ENCODE measurements at places on chromosomes 5 and 9.

GRCh38 chr9:36033788-36034187 is 2.9 kb upstream of the RECK start:
- DNase-seq, result no peak

- no peak for DNase-seq
Measured at GRCh38 chr5:142313682-142314081, 11.1 kb downstream of the SPRY4 start.

DNA sequence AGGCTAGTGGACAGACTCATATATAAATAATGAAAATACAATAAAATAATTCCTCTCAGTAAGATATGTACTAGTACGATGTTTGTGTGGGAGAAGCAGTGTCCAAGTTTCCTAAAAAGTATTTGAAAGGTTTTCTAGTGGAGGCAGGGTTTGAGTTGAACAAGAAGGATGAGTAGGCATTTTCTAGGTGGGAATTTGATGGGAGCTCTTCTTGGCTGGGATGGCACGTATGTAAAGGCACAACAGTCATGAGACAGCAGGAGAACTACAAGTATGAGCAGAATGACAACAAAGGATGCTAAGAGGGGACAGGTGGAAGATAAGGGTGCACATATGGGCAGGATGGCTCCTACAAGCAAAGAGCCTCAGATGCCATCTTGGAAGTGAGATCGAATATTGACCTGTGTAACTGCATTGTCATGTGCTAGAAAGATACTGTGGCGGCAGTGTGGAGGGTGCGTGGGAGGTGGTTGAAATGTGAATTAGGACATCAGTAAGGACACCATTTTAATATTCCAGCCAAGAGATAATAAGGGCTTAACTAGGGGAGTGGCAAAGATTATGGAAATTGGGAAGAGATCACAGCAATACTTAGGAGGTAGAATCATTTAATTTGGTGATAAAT is 135.8 kb downstream of the RPS23 start:
- no peak for DNase-seq

DNA sequence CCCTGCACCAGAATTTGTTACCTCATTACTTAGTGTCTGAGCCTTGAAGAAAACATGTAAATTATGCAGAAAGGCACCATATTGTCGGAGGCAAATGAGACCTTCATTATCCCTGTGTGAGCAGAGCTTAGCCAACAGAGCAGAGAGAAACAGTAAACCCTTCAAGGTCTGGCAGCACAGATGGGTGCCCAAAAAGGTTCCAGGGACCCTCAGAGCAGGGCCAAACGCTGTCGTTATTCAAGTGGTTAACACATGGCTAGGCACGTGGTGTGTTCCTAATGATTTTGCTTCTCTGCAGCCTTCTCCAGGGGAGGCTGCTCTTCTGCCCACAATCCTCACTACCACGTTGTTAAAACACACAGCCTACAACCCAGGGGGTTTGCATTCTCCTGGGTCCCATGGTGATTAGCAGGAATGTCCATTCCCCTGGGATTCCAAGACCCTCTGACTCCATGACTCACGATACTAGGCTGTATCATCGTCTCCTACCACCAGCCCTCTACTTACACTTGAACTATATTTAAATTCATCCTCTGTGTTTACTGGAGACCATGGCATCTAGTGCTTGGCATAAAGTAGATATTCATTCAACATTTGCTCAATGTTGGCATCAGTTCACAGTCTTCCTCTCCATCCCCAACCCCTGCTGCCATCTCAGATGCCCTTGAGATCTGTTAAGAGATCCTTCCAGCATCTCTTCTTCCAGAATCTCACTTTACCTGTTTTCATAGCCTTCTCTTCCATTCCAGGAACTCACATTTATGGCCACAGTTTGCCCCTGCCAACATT is 174.5 kb upstream of the RAD23B start:
- no peak for DNase-seq

- no peak for DNase-seq
Measured at GRCh38 chr5:168047669-168048111, 243.8 kb upstream of the WWC1 start.

DNA sequence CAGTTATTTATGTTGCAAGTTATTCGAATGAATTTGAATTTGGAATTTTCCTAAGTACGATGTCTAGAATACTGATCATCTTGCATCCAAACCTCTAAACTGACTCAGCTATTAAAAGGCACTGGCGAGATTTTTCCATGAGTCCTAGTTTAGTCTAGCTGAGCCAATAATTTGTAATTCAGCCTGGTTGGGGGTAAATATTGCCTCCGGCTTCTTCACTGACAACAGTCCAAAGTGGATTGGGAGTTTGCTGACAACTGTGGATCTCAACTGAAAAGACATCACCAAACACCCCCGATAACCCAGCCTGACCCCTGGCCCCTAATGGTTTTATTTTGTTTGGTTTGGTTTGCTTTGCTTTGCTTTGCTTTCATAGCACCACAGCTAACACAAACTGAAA is 189.8 kb upstream of the DAPK1 start:
- no peak for DNase-seq

DNA sequence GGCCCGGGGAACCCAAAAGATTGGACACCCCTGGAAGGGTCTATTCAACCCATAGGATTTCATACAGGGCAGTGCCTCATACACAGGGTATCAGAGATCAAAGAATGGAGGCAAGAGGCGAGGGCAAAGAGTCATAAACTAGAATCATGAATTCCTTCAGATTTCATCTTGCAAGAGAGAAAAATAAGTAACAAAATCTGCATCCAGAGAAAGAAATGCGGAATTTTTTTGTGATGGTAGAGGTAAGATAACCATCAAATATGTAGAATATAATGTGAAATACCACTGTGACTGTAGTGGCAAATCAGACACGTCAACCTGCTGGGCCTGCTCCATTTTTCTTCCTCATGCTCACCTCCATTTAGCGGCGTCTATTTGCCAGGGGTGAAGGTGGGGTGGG is 143.6 kb downstream of the SNX18 start:
- no peak for DNase-seq

DNA sequence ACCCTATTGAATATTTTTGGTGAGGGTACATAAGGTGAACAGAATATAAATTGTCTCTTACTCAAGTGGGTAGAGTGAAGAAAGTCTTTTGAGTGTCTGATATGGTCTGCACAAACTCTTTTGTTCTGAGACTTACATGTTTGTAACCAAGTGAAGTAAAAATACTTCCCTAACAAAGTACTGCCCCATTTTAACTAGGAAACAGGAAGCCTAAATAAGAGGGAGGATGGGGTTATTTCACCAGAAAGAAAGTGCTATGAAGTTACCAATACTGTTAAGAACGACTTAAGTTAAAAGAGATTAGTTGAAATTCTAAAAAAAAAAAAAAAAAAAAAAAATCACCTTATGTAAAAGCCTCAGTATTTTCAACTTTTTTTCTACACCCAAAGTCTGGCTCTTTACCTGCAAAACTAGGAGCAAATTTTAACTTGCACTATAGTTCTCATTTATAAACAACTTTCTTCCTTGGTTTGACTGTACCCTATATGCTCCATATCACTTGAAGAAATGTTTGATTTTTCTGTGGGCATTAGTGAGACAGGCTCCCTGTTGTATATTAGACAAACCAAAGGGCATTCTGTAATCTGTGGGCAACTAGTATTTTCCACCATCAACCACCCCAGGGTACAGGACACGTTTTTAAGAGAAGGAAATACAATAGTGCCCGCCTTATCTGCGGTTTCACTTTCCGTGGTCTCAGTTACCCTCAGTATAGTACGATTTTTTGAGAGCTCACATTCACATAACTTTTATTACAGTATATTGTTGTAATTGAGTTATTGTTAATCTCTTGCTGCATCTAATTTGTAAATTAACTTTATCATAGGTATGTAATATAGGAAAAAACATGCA is 127.7 kb downstream of the NR3C1 start:
- no peak for DNase-seq

DNA sequence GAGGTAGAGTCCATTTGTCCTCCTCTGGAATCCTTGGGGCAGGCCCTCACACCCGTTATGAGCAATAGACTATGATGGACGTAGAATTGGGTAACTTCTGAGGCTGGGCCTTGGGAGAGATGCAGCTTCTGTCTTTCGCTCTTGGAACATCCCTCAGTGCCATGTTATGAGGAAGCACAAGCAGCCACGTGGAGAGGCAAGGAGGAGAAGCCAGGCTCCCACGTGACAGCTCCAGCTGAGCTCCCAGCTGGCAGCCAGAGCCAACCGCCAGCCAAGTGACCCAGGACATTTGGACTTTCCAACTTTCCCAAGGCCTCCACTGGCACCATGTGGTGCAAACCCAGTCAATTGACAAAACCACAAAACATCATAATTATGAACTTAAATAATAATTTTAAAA is 43.0 kb upstream of the BOD1 start:
- no peak for DNase-seq

- DNase-seq, result no peak
Measured at GRCh38 chr5:123535648-123536047, 23.7 kb downstream of the CSNK1G3 start.

DNA sequence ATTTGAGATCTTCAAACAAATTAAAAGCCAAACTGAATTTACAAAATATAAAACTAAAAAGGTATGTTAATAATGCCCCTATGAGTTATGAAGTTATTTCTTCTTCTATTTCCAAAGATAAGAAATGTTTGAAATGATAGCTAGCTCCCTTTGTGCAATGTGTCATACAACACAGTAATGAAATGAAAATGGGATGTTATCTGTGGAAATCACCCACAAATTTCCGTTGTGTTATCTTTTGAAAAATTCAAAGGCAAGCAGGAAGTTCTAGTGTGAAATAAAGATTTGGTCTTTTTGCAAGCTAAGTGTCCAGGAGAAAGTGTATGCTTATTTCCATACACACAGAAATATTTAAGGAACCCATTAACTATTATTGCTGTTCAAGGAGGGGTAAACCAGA is 375.3 kb upstream of the PRR16 start:
- DNase-seq, result no peak

DNA sequence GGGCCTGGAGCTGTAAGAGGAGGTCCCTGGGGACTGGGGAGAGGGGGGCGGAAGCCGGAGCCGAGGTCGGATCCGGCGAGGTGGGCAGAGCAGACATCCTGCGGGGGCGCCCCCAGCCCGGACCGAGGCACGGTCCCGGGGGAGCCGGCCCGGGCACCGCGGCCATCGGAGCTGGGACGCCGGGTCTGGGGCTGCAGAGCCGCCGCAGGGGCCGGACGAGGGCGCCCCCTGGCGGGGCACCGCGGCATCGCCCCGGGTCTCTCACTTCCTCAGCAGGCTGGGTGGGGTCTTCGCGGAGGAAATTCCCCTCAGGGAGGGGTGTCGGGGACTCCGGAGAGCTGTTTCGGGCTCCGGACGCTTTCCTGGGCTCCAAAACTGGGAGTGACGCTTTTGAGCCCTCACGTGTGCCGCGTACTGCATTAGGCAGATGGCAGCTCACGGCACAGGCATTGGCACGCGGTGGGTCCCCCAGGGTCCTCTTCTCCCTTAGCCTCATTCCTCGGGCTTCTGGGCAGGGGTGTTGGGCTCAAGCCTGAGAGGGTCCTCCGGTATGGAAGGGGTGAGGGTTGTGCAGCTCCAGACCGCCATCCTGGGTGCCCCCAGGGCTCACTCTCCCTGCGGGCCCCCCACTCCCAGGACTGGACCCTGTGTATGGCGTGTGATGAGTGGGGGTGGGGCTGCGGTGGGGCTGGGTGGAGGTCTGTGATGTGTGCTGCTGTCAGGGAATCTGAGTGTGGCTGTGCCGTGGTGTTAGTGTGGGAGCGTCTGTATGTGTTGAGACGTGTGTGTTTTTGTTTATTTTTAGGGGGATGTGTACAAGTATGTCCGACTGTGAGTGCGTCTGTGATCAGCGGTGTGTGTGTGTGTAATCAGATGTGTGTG is 29.6 kb downstream of the LHX2 start:
- peak; percentile 85 for DNase-seq

- no peak for DNase-seq
Measured at GRCh38 chr5:173304591-173304988, 23.6 kb downstream of the STC2 start.

- DNase-seq, result no peak
Measured at GRCh38 chr9:82184524-82184923, 196.0 kb downstream of the SPATA31D1 start.

DNA sequence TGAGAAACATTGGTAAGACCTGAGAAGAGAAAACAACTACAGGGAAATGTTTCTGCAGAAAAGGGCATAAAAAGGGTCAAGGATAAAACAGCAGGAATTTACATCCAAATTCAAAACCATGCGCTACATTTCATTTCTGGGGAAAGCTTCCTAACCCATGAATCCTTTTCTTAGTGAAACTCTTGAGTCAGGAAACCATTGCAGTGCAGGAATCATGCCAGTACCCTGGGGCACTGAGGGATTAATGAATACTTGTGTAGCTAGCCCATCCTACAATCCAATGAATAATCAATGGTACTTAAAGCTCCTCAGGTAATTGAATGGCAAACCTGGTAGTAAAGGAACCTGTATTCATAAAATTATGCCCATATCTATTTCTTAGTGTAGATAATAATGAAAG is 580.5 kb downstream of the TLE1 start:
- no peak for DNase-seq

- DNase-seq, result no peak
Measured at GRCh38 chr5:143011585-143011984, 241.4 kb downstream of the ARHGAP26 start.

DNA sequence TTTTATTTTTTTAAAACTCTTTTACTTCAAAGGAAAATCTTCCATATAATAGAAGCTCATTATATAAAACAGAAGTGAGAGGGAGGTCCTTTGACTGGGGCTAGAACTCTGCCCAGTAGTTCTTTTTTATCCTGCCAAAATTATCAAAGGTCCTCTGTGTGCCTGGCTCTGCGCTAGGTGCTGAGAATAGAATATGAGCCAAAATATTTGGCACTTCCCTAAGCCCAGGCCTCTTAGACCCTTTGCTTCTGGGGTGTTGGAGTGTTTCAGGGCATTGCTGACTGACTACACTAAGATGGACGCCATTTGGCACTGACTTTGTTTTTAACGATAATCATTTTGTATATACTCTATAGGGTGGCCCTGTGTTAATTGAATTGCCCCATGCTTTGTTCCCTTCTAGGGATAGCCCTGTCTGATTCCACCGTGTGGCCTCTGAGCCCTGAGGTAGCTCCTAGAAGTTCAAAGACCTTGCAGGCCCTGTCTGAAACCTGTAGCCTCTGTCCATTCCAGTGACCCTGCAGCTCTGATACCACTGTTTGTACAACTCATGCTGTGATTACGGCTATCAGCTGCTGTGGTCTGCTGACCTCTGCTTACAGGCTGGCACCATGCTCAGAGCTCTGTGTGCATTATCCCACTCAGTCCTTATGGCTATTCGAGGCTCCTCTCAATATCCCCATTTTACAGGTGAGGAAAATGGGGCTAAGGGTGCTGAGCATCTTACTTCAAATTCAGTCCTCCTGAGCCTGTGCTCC is 84.3 kb upstream of the SHB start:
- no peak for DNase-seq

- DNase-seq, result no peak
Measured at GRCh38 chr5:29252390-29252789, 1941.1 kb upstream of the CDH6 start.

- no peak for DNase-seq
Measured at GRCh38 chr9:90702441-90702955, 59.9 kb upstream of the DIRAS2 start.

DNA sequence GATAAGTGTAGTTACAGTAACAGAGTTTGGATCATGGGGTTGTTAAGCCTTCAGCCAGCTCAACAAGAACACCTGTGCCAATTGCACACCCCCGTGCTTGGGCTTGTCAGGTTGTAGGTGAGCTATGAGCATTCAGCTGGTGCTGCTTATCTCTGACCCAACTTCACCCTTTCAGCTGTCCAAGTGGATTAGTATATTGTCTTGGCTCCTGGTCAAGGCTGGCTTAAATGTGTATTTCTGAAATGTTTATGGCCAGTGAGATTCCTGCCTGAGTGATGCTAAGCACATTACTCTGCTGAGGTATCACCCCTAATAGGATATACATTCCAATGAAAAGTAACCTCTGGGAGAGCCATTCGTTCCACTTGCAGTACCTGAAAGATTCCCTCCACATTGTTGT is 44.2 kb upstream of the LMNB1 start:
- DNase-seq, result no peak
